Ureter (tissue), 1 donor: ENCODE measurements at places on chromosomes 1 and 21. TPM values are rescaled to one million over a fixed set of nuclear protein-coding genes. Genes with fewer than 3 reads are reported as not detected.

GRCh38 chr1:204859861-204860267 is 10.8 kb upstream of the NFASC start:
- DNase-seq, result no peak

DNA sequence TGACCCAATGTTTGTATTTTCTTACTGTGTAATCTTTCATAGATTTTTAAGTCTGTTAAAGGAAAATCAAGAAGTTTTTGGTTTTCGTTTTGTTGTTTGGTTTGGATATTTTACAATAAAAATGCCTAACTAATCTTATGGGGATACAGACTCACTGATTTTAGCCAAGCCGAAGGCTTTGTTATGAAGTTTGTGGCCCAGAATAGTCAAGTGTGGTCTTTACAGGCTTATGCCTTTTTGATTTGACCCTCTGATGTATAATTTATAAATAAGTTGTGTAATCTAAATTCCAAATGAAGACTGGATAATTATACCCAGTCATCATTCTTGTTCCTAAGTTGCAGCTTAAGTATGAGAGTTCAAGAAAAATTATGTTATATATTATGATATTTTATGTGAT is 739.3 kb downstream of the ADGRL2 start:
- no peak for DNase-seq

DNA sequence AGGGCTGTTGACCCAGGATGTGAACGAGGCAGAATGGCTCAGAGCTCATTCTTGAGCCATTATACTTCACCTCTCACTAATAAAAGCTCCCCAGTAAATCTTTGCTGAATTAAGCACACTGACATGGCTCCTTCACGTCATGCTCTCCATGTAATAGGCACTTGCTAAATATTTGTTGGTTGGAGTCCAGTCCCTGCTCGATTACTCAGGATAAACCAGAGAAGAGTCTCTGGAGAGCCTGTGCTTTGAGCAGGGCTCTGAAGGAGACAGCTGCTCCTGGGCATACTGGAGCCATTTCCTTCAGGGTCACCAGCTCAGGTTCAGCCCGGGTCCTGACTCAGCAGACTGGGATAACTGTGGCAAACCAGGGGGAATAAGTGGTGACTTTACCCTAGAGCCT is 46.9 kb downstream of the HLX start:
- DNase-seq, result no peak

Gene SLC45A1
- 3.3 TPM for total RNA-seq

DNA sequence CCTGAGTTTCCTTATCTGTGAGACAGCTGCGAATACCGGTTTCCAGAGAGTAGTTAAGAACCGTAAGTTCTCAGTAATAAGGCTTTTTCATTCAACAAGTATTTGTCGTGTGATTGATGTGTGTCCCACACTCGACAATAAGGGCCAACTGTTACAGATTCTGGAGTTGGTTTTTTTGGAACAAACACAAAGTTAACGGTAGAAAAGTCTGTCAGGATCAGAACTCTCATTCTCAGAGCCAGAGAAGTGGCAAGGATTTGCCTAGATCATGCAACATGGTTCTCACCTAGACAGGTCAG is 837 bp downstream of the NUDC start:
- DNase-seq, result no peak

- no peak for DNase-seq
Measured at GRCh38 chr1:224490549-224491537, 56.2 kb upstream of the WDR26 start.

Gene LRRIQ3
- 1.6 TPM for total RNA-seq

GRCh38 chr1:14969006-14969405 is 184.5 kb upstream of the TMEM51 start:
- no peak for DNase-seq

DNA sequence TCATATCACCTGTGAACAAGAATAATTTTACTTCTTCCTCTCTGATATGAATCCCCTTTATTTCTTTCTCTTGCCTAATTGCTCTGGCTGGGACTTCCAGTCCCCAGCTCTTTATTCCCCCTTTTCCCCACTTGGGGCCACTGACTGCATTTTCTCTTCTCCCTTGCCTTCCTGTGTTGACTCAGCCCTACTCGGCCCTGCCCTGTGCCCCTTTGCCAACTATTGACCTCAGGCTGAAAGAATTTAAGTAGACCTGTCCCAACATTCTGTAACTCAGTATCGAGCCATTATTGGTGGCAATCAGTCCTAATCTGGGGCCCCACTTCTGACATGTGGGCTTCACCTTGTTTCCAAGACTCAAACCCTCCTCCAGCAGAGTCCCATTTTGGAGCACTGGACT is 60.6 kb upstream of the STUM start:
- no peak for DNase-seq

- no peak for DNase-seq
Measured at GRCh38 chr1:102084771-102085535, 88.2 kb upstream of the OLFM3 start.

Gene ADORA1
- total RNA-seq, result 1.5 TPM

DNA sequence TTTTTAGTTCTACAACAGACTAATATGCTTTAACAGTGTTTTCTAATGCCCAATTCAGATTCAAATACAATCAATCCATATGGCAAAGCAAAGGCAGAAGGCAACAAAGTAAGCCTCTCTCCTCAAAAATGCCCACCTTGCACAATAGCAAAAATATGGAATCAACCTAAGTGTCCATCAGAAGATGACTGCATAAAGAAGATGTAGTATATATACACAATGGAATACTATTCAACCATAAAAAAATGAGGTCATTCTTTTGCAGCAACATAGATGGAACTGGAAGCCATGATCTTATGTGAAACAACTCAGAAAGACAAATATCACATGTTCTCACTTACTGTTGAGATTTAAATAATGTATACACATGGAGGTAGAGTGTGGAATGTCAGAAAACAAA is 80.7 kb downstream of the EIF4G3 start:
- no peak for DNase-seq

GRCh38 chr1:171585715-171586114 is 36.3 kb upstream of the MYOCOS start:
- DNase-seq, result no peak
